RWPE1 (cell line): ENCODE measurements at places on chromosomes 4 and X.

GRCh38 chrX:150574559-150575418 lies 6.4 kb downstream of the MTM1 start:
- DNase-seq, result no peak

- DNase-seq, result no peak
Observed at GRCh38 chr4:132396636-132397035, 752.5 kb upstream of the PCDH10 start.

GRCh38 chrX:69504626-69505612 lies 793 bp downstream of the NALF2 start:
- no peak for DNase-seq

GRCh38 chrX:123422875-123423274 lies 238.8 kb downstream of the GRIA3 start:
- DNase-seq, result no peak

GRCh38 chr4:26321373-26322221 lies 783 bp downstream of the RBPJ start:
- peak; percentile 18 for DNase-seq

DNA sequence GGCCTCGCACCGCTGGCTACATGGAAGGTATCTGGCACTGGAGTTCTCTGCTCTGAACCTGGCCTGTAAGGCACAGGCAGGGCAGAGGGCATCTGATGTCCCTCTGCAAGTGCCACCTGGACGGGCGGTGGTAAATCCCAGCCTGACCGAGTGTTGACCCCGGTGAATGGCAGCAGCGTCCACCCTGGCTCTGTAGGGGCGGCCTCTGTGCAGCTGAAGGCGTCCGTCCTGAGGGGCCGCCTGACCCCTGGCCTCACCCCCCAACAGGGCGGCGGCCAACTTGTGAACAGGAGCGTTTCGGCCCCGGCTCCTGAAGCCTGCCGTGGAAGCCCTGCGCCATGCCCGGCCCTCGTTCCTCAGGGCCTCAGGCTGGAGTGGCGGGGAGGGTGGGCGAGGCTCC lies 51.4 kb downstream of the CPZ start:
- no peak for DNase-seq

GRCh38 chr4:90069151-90069550 lies 58.0 kb upstream of the CCSER1 start:
- DNase-seq, result peak; percentile 9

DNA sequence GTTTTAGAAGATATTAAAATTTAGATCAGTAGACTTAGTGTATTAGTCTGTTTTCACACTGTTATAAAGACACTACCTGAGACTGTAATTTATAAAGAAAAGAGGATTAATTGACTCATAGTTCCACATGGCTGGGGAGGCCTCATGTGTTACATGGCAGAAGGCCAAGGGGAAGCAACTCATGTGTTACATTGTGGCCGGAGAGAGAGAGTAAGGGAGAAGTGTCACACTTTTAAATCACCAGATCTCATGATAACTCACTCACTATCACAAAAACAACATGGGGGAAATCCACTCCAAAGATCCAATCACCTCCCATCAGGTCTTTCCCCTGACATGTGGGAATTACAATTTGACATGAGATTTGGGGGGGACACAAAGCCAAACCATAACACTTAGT lies 1159.7 kb upstream of the PCDH7 start:
- no peak for DNase-seq

DNA sequence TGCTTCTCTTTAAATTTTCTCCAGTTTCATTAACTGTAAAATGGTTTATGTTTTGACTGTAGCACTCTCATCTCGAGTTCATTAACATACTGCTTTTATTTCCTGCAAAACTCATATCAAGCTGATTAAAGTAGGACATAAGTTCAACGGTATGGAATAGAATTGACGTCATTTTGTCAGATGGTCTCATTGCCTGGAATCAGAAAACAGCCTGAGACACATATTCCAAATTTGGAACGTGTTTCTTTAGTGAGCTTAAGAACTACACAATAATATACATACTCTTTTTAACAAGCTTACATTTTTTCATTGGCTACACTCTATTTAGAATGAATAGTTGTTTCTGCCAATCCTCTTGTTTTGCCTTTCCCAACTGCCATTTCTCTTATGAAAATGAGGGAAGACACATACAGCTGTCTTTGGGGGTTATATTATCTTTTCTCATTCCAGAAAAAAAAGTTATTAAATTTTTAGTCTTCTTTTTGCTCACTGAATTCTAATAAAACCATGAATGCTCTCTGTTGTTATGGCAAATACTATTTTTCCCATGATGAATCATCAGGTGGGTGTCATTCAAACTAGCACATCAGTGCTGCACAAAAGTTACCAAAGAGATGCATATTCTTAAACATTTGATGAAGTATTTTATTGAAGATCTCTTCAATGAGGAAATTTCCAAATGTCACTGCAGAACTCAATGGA lies 162.8 kb downstream of the GABRB1 start:
- DNase-seq, result no peak

- no peak for DNase-seq
Observed at GRCh38 chr4:164771088-164771487, 17.2 kb downstream of the SMIM31 start.

- DNase-seq, result no peak
Observed at GRCh38 chr4:41359836-41360213, 103.1 kb downstream of the UCHL1 start.

DNA sequence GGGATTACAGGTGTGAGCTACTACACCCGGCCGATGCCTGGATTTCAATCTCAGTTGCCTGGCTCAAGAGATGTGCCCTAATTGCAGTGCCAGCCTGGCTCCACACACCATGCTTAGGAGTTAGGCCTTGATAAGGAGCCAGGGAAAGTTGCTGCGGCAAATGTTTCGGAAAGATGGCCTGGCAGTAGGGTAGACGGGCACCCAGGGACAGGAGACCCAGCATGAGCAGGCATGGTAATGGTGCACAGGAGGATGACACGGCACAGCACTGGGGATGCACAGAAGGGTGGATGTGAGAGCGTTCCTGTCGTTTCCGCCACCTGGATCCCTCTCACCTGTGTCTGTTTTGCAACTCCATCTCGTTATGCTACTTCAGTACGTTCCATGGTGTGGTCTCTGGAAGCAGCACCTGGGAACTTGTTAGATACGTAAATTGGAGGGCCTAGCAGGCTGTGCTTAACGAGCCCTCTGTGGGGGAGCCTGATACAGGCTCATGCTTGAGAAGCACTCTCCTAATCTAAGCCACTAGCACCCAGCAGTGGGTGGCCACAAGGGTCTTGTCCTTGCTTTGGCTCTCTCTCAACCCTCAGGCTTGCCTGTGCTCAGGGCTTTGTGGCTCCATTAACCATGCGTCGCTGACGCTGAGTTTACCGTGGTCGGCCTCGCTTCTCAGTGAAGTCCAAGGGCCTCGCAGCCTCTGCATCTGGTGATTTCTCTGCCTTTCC lies 20.3 kb downstream of the RNF4 start:
- no peak for DNase-seq

GRCh38 chr4:135249024-135249423 lies 1047.4 kb upstream of the PABPC4L start:
- no peak for DNase-seq

GRCh38 chr4:6710282-6710681 lies 617 bp upstream of the MRFAP1L1 start:
- DNase-seq, result no peak

DNA sequence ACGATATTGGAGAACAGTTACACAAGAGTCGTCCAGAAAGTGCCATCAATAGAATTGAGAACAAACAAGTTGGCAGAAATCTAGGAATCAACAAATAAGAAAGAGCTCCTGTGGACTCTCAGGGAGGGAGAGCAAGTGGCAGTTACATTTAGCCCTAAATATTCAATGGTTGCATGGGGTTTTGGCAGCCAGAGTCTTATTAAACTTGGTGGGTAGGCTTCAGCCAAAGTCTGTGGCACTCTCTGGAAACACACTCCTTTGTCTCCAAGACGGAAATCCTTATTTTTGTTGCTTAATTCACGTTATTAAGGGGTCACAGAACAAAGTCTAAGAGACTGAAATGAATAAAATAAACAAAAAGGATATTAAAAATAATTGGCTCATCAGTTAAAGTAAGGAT lies 742.2 kb upstream of the ATOH1 start:
- DNase-seq, result no peak

DNA sequence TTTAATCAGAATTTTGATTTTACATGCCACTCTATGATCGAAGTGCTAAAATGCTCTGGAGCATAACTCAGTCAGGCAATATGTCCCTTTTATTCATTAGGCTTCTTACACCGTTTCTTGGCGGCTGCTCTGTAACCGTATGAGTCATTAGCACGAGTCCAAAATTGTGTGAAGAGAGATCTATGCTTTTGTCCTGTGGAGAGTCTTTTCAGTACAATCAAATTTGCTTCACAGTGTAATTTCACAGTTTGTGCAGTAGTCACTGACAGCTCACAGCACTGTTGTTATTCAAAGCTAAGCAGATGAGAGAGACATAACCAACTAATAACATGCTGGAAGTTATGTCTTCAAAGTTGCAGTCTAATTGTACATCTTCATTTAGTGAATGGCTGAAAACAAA lies 167.8 kb downstream of the PCDH10 start:
- no peak for DNase-seq

- DNase-seq, result peak; percentile 23
Observed at GRCh38 chr4:145619639-145619996, 433 bp downstream of the MMAA start.

GRCh38 chr4:107203733-107204132 lies 167.6 kb upstream of the DKK2 start:
- DNase-seq, result no peak

DNA sequence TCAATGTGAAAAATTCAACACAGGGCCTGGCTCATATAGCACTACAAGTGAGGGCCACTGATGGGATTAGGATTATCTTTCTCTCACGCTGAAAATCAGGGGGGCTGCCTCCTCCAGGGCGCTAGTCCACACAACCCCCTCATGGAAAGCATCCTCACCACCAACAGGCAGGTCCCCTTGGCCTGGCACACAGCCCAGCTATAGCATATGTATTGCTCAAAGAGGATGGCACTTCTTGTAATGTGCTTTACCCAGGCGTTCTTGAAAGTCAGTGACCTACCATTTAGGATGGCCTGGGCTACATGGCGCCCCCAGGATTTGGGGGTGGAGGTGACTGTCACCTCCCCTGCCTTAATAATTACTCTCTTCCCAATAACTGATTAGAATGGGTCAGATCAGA lies 71.0 kb upstream of the LSM6 start:
- no peak for DNase-seq

GRCh38 chrX:150907474-150907873 lies 9.0 kb upstream of the CD99L2 start:
- no peak for DNase-seq

DNA sequence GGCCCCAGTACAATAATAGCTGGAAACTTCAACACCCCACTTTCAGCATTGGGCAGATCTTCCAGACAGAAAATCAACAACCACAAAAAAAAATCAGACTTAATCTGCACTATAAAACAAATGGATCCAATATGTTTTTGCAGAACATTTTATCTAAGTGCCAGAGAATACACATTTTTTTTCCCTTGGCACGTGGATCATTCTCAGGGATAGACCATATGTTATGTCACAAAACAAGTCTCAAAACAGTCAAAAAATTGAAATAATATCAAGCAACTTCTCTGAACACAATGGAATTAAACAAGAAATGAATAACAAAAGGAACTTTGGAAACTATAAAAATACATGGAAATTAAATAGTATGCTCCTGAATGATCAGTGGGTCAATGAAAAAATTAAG lies 576.3 kb downstream of the PCDH19 start:
- DNase-seq, result no peak

DNA sequence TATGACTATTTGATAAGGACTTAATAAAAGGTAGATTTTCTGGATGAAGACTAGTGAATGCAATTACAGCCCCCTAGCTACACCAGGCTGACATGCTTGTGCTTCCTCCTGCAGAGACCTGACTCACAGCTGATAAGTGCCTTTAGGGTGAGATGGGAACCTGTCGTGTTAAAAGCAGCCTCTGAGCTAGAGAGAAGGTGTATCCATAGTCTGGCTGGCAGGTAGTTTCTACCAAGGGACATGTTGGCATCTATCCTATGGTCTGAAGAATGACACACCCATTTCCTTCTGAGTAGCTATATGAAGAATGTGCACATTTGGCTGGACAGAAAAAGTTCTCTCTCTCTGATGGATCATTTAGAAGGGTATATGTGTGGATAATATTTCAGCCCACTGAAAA lies 64.1 kb downstream of the PARM1 start:
- peak; percentile 39 for DNase-seq

- no peak for DNase-seq
Observed at GRCh38 chr4:138317175-138317748, 75.1 kb upstream of the SLC7A11 start.

- DNase-seq, result no peak
Observed at GRCh38 chr4:79875344-79875899, 197.6 kb downstream of the ANTXR2 start.

DNA sequence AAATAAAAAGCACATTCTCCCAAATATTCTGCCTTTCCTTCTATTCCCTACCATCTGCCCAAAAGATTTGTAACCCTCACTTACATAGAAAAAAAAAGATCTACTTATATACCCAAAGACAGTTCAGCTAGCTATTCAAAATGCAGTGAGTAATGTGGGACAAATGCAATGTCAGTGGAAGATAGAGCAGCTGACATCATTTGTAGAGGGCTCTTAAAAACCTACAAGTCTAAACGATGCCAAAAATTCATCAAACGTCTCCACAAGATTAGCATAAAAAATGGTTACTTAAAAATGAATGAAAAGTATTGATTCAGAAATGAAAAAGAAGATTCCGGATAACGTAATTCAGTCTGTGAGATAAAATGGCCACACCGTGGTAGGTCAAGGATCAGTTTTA lies 96.5 kb downstream of the ASB9 start:
- no peak for DNase-seq

GRCh38 chr4:114998316-114998715 lies 115.1 kb downstream of the NDST4 start:
- no peak for DNase-seq

- DNase-seq, result no peak
Observed at GRCh38 chr4:20612313-20612712, 87.9 kb upstream of the PACRGL start.

DNA sequence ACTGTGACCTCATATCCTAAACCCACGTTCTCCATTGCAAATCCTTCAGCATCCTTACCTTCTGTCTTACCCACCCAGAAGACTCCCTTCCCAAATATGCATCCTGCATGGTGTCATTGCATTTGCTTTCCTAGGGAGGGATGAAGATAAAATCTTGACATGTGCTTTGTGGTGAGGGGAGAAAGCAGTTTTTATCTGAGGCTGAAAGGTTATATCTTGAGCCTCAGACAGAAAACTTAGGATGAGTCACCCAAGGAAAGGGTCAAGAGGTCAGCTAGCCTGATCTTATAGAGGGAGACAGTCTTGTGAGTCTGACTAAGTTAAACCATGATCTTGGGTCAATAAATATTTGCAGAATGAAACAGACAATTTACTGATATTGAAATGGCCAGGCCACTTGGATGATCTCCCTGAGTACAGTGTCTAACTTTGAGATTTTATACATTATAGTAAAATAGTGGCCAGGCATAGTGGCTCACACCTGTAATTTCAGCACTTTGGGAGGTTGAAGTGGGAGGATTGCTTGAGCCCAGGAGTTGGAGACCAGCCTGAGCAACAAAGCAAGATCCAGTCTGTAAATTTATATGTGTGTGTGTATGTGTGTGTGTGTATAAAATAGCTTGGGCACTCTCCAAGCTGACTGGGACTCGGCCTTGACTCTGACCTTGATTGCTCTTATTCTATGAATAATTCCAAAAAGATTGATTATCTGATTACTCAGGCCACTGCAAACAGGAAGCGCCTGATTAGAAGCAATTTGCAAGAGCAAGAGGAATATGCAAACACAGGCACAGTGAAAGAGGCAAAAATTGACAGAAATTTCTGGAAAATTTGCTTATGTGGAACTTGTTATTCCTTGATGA lies 15.4 kb upstream of the FAM9C start:
- no peak for DNase-seq
